GM13976 (cell line): ENCODE measurements at places on chromosomes 4 and X.

DNA sequence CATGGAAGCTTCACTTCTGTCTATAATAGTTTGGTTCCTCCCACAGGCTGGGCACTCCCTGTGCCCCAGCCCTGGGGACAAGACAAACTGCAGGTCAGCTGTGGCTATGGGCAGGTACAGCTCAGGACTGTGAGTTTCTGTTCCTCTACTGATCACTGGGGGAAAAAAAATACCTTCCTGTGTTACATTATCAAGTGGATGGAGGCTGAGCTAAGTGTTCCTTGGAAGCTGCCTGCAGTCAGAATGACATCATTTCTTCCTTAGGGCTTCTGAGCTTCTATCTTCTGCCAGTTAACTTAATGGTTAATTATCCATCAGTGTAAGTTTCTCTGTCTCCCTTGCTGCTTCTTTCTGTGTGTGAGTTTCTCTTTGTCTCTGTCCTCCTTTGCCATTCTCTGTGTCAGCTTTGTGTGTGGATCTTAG, 4.6 kb downstream of the RAB33A start:
- peak; percentile 48 for DNase-seq

DNA sequence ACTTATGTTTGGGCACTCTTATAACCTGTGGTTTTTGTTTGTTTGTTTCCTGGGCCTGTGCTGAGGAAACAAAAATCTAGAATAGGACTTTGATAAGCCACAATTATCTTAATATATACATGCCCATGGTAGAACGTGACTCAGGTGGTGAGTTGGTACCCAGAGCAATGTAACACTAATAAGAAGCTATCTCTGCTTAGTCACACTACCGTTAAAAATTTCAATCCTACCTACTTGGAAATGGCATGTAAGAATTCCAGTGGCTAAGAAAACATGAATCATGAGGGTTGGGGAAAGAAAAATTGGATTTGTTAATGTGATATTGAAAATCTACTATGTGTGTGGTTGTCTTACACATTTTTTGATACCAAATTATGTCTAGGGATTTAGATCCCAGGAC, 30.5 kb upstream of the ADGRG2 start:
- no peak for DNase-seq

GRCh38 chrX:21756785-21757529, 959 bp downstream of the SMPX start:
- no peak for DNase-seq

GRCh38 chr4:159367781-159368080, 264.9 kb downstream of the RAPGEF2 start:
- peak; percentile 32 for DNase-seq

- no peak for DNase-seq
Measured at GRCh38 chr4:24224446-24224845, 334.6 kb upstream of the PPARGC1A start.
